ENCODE measurements at places on chromosomes 2 and 18. TPM values are rescaled to one million over a fixed set of nuclear protein-coding genes. Genes with fewer than 3 reads are reported as not detected.

- no peak for DNase-seq
- no peaks in the 10 kb centered on the region for H3K27me3 ChIP-seq
- no peak overlapping the region for H3K27ac ChIP-seq
- H3K36me3 ChIP-seq: no peaks in the 10 kb centered on the region
- no peak overlapping the region for H3K4me3 ChIP-seq
Measured at GRCh38 chr18:63828656-63829055, 53.4 kb downstream of the SERPINB7 start.

DNA sequence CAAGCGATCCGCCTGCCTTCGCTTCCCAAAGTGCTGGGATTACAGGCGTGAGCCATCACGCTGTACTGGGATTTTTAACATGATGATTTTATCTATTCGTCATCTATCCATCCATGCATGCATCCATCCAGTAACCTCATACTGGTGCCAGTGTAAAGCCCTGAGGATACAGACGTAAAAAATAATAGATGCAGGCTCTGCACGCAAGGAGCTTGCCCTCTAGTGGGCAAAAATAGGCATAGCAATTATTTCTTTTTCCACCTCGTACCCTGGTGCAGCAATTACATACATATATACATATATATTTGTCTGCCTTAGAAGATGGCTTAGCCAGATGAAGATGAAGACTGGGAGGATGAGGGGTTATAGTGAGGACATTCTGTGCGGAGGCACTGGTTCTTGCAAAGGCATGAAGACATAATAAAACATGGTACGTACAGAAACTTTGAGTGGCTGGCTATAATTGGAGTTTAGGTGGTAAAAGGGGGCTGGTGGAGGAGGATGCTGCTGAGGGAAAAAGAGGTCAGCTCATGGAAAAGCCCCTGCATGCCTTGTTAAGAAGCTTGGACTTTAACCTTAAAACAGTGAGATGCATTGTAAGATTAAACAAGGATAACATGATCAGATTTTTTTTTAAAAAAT is 19.6 kb upstream of the RPIA start:
- no peak overlapping the region for H3K27ac ChIP-seq
- H3K4me3 ChIP-seq: no peak overlapping the region

DNA sequence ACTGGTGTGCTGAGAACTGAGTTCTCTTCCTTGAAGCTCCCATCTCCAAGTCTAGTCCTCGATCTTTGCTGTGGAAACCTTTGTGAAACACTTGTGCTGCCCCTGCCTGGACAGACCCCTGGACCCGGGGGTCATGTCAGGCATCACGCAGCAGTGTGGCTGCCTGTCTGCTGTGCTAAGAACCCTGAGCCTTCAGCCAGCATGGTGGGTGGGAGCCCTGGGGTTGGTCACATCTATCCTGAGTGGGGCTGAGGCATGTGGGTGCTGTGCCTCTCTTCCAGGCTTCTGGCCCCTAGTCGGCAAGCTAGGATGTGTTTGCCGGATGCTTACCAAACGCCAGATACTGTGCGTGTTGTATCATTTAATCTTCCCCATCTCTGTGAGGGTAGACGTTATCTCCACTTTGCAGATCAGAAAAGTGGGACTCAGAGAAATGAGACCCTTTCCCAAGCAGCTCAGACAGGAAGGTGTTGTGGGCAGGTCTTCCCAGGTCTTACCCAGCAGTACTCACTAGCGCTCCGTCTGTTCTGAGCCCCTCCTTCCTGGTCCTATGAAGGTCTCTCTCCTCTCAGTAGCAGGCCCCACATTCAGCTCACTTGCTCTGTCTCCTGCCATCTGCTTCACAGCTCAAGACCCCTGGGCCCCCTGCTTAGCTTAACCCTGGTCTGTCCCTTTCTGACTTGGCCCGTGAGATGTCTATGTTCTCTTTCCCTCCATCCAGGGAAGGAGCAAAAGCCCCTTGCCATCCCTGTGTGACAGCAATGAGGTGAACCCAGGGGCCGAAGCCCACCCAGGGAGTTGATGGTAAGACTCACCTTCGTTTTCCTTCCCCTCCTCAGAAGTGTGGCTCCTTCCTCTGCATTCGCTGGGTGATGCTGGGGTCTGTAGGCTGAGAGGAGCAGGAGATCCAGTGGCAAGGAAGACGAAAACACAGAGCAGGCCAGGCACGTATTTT is 242.8 kb downstream of the FAM210A start:
- H3K4me3 ChIP-seq: no peak overlapping the region
- DNase-seq: no peak
- H3K27me3 ChIP-seq: no peaks in the 10 kb centered on the region
- peaks cover 9% of the 10 kb centered on the region for H3K4me1 ChIP-seq
- no peaks in the 10 kb centered on the region for H3K36me3 ChIP-seq

DNA sequence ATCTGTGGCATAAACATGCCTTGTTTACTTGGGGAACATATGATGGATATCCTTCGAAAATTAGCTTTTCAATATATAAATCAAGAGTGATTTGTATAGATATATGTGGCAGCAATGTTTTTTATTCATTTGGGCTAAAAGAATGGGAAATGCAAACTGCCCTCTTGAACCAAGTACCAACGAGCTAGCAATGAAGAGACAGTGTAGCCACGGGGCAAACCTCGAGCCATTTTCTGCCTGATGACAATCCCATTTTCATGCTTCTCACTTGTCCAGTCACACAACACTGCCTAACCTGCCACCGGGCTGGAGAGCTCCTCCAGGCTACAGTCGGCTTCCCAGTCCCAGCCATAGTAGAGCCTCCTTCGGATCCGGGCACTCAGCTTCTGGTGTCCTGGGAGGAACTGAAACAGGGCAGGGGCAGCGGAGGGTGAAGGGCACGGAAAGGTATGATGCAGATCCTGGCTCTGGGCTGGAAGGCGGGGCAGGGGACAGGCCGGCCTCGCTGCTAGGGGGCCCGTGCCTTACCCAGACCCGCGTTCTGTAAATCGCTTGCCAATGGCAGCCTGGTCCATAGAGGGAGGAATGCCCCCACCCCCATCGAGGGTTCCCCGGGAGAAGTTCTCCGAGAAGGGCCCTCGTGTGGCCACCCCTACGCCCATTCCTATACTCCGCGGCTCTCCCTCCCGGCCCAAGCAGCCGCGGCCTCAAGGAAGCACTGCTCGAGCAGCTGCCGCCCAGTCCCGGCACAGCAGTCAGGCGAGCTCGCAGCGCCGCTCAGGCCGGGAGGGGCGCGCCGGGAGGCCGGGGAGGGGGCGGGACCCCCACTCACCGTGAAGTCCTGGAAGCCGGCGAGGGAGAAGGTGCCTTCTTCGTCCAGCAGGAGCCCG is 552 bp downstream of the CNPPD1 start:
- peaks cover 27% of the 10 kb centered on the region for H3K4me1 ChIP-seq
- peak overlapping the region; percentile 79 for H3K4me3 ChIP-seq
- H3K27me3 ChIP-seq: no peaks in the 10 kb centered on the region
- H3K27ac ChIP-seq: peak overlapping the region; percentile 98
- H3K36me3 ChIP-seq: no peaks in the 10 kb centered on the region
- DNase-seq: peak; percentile 79

GRCh38 chr18:5429681-5430080 is 114.1 kb downstream of the EPB41L3 start:
- no peak for DNase-seq
- no peaks in the 10 kb centered on the region for H3K4me1 ChIP-seq
- no peak overlapping the region for H3K4me3 ChIP-seq
- no peaks in the 10 kb centered on the region for H3K27me3 ChIP-seq
- no peak overlapping the region for H3K27ac ChIP-seq

DNA sequence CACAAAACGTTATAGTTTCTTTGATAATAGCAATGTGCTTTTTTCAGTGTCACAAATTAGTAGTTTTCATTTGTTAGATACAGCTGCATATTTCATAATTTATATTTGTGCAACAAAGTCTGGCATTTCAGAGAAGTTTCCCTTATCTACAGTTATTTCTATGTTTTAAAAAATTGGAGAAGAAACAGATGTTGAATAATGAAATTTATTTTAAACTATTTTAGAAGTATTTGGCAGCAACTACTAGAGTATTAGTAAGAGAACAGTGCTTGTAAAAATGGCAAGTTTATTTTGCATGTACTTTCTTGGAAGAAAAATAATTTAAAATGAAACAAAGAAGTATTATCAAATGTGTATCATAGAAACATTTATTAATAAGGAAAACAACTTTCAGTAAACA is 68.6 kb upstream of the COL5A2 start:
- no peaks in the 10 kb centered on the region for H3K4me1 ChIP-seq
- no peaks in the 10 kb centered on the region for H3K27me3 ChIP-seq
- no peak overlapping the region for H3K4me3 ChIP-seq
- DNase-seq: no peak

GRCh38 chr18:36467614-36468013 is 170.1 kb downstream of the FHOD3 start:
- no peak overlapping the region for H3K4me3 ChIP-seq
- H3K27me3 ChIP-seq: no peaks in the 10 kb centered on the region
- H3K27ac ChIP-seq: no peak overlapping the region
- H3K4me1 ChIP-seq: no peaks in the 10 kb centered on the region

GRCh38 chr18:68441241-68441640 is 273.7 kb downstream of the TMX3 start:
- DNase-seq: no peak
- no peaks in the 10 kb centered on the region for H3K36me3 ChIP-seq
- H3K4me1 ChIP-seq: no peaks in the 10 kb centered on the region

GRCh38 chr18:77529492-77530176 is 280.0 kb downstream of the GALR1 start:
- no peak overlapping the region for H3K27ac ChIP-seq
- H3K4me3 ChIP-seq: no peak overlapping the region
- no peaks in the 10 kb centered on the region for H3K27me3 ChIP-seq
- no peaks in the 10 kb centered on the region for H3K4me1 ChIP-seq
- H3K36me3 ChIP-seq: no peaks in the 10 kb centered on the region

- no peaks in the 10 kb centered on the region for H3K36me3 ChIP-seq
- no peaks in the 10 kb centered on the region for H3K27me3 ChIP-seq
- DNase-seq: no peak
- H3K4me1 ChIP-seq: no peaks in the 10 kb centered on the region
- H3K4me3 ChIP-seq: no peak overlapping the region
Measured at GRCh38 chr2:74887960-74888700, 54.2 kb downstream of the HK2 start.

DNA sequence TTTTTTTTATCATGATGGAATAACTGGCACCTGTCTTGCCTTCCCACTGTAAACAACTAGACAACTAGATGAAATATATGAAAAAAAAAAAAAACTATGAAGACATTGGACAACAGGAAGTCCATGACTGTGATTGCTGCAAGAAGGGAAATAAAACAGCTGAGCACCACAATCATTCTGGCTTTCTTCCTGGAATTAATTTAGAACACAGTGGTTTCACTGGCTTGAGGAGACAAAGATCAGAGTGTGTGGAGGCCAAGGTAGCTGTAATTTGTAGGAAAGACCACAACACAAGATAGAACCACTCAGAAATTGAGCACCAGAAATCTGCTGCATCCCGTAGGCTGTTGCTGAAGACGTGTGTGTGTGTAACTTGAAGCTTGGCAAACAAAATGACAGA is 121.1 kb upstream of the PID1 start:
- H3K4me3 ChIP-seq: no peak overlapping the region
- peaks cover 15% of the 10 kb centered on the region for H3K4me1 ChIP-seq
- DNase-seq: no peak
- H3K27me3 ChIP-seq: no peaks in the 10 kb centered on the region
- no peaks in the 10 kb centered on the region for H3K36me3 ChIP-seq

DNA sequence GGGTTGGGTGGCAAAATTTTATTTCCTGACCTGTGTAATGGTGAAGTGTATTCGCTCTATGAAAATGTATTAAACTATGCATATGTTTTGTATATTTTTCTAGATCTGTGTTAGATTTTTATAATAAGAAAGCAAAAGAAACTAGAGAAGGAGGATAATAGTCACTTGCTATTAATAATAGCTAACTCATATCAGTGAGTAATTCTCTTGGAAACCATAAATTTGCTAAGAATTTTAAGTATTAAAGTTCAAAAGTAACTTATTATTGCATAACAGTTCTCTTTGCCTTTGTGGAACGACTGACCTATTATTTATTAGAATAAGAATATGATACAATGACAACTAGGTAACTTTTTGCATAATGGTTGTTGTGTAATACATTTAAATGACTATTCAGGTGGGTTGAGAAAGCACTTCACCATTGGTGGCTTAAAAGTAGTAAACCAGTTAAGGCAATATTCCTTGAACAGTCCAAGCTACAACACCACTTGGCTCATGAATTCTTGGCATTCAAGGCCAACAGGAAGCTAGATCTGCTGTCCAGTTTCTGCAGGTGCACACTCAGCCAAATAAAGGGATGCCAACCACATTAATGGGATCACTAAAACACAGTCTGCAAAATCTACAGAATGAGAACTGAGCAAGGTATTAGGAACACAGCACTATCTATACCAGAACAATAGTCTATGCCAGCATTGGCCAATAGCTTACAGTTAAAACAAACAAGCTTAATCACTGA is 921.3 kb downstream of the CPS1 start:
- no peak overlapping the region for H3K4me3 ChIP-seq
- H3K27ac ChIP-seq: no peak overlapping the region
- no peak for DNase-seq
- no peaks in the 10 kb centered on the region for H3K27me3 ChIP-seq
- H3K4me1 ChIP-seq: no peaks in the 10 kb centered on the region

The MGAT4A gene
- total RNA-seq: 21.0 TPM

The NCKAP5 gene
- 0.83 TPM for total RNA-seq

The C2orf92 gene
- total RNA-seq: 5.9 TPM

The RBMS1 gene
- total RNA-seq: 60.6 TPM
